EL (cell line): ENCODE measurements at places on chromosomes 7 and 10.

DNA sequence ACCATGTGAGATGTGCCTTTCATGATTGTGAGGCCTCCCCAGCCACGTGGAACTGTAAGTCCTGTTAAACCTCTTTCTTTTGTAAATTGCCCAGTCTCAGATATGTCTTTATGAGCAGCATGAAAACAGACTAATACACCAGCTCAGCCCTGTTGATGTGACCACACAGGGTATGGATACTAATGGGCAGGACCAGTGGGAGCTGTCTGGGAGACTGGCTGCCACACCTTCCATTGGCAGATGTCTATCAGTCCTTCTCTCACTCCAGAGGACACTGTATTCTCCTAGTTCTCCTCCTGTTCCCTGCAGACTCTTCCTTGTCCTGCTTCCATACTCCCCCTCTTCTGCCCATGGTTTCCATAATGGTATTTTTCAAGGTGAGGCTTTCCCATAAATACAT, 104.4 kb downstream of the PRLHR start:
- DNase-seq, result no peak

- DNase-seq, result no peak
Measured at GRCh38 chr10:113053881-113054280, 103.8 kb downstream of the TCF7L2 start.

DNA sequence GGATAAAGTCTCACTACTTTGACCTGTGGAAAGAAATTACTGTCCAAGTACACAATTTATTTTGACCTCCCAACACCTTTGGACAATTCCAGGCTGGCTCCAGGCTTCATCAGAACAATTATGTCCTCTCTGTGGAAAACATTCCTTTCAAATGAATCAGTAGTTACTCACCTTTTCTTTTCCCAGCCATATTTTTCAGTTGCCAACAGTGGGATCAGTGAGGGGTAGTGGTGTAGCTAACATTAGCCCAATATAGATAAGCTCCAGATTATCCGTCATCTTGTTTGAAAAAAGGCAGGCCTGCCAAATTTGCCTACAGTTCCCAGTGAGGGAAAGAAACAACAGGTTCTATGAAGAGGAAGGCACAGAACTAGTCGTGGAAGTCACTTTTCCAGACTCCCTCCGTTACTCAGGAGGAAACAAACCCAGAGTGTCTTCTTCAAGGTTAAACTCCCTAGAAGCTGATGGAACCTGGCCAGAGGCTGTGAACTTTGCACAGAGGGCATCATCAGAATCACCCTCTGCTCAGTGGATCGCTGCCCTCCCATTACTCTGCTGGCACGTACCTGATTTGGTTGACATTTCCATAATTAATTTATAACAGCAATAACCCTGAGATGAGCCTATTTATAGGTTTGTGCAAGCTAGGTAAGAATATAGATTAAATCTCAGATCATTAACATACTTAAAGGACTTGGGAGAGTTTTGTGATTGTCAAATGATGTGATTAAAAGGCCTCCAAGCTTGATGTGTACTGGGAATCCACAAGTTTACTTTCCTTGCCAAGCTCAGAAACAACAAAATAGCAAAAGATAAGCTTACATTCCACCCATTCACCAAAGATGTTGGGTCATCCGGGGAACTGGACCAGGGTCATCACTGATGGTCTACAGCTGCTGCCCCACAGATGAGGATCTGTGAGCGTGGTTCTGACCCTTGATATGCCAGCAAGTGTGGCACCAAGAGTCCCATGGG, 654.6 kb upstream of the GALNT17 start:
- no peak for DNase-seq

DNA sequence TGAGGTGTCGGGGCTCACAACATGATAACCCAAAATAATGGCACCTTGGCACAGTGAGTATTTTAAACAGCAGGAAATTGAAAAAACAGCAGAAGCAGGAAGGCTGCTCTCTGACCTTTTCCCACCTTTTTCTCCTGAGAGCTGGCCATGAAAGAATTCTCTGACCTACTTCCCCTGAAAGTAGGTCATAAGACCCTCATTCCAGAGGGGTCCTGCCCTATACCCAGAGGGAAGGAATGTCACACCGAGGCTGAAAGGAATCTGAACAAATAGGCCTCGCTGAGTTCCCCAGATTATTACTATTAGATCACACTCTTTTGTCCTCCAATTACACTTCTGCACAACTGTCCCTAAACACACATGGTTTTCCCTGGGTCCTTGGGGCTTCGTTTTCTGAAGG, 18.8 kb downstream of the CPVL start:
- DNase-seq, result no peak

DNA sequence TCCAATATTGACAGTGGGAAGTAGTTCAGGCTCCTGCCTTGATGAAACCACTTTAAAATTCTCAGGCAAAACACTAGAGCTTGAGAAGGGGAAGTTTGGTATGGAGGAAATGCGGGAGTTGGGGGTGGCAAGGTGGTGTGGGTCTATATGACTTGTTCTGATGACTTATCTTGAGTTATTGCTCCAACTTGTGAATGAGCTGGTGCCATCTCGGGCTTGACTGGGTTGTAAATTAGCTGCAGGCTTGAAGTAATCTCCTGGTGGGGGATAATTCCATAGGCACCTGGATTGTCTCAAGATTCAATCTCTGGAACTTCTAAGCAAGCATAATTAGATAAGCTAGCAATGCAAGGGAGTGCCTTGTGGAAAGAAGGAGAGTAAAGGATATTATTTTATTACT, 29.0 kb downstream of the MRPL32 start:
- no peak for DNase-seq

DNA sequence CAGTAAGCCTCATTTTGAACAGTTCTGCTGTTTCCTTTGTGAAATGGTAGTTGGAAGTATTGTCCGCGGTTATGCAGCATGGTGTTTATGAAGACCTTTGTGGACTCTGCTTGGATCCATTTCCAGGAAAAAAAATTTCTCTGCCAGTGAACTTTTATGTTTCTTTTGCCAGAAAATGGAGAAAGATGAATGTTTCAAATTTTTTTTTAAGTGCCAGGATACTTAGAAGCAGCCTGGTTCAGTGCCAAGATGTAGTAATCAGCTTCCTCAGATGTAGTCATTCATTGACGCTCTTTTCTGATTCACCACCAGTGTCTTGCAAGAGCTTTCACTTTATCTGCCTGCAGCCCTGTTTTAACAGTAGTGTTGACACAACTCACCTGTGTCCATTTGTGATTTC, 258.2 kb downstream of the SDK1 start:
- no peak for DNase-seq

- DNase-seq, result no peak
Measured at GRCh38 chr7:96277921-96278320, 44.0 kb downstream of the SLC25A13 start.
